ENCODE measurements at places on chromosomes 4 and X. TPM values are rescaled to one million over a fixed set of nuclear protein-coding genes. Genes with fewer than 3 reads are reported as not detected.

The FAM9A gene
- not detected for total RNA-seq

The TMEM35A gene
- 4.0 TPM for total RNA-seq

The SPANXN3 gene
- total RNA-seq, result not detected

The DNAAF6 gene
- total RNA-seq, result not detected

The FGD1 gene
- total RNA-seq, result 15.0 TPM

The STOX2 gene
- 16.0 TPM for total RNA-seq

The SLBP gene
- total RNA-seq, result 47.1 TPM

The PQBP1 gene
- 36.7 TPM for total RNA-seq

Data from metanephros (tissue), 2 donors.